D721Med (cell line): ENCODE measurements at places on chromosomes 5 and 9.

- DNase-seq: no peak
Observed at GRCh38 chr9:1369297-1369696, 319.1 kb downstream of the DMRT2 start.

- DNase-seq: no peak
Observed at GRCh38 chr5:171484460-171484899, 65.0 kb downstream of the FGF18 start.

DNA sequence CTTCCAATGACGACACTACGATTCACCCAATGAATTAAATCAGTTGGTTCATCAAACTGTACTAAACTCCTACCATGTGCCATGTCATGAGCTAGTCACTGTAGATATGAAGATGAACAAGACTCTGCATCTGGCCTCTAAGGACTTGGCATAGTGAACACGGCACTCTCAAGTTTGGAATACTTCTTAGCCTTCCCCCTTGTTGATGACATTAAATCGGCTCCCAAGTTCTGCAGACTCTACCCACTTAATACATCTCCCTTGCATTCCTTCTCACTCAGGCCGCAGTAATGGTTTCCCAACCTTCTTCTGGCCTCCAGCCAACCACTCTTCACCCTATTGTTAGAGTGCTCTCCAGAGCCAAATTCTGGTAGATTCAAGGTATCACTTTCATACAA, 184.7 kb downstream of the MAPKAP1 start:
- DNase-seq: no peak

DNA sequence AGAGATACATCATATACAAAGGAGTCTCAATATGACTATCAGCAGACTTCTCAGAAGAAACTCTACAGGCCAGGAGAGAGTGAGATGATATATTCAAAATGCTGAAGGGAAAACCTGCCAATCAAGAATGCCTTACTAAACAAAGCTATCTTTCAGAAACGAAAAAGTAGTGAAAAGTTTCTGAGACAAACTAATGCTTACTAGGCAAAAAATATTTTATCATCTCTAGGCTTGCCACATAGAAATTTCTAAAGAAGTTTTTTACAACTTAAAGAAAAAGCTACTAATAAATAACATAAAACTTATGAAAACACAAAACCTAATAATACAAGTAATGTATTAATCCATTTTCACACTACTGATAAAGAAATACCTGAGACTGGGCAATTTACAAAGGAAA, 59.9 kb upstream of the SPEF2 start:
- DNase-seq: no peak

DNA sequence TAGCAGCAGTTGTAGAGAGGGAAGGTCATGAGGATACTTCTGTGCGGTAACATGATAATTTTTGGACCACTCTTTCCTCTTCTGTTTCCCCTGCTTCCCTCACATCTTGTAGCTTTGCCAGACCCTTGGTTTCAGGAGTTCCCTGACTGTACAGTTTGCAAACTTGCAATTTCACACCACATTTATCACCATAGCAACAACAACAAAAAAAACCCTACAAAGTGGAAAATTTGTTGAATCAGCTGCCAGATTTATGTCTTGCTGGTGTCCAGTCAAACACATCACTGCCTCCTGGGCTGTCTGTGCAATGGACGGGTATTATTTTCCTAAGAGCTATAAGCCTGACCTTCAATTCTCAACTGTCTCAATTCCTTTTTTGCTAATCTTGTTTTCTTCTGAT, 751.6 kb downstream of the TLR4 start:
- no peak for DNase-seq

DNA sequence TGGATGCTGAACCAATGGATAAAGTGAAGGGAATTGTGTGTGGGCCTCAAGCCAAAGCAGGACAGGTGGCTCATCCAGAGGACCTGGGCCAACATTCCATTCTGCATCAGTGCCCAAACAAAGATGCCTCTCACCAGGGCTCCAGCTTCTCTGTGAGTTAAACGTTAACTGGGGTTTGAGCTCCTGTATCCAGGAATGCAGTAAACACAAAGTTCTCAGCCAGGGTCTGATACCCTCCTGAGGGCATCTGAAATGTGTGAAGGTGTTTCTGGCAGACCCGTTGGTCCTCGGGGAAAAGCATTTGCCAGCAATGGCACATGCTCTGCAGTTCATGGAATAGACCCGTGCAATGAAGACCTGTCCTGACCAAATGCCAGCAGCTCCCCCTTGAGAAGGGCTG, 33.9 kb upstream of the AOPEP start:
- no peak for DNase-seq

GRCh38 chr5:151660616-151661495, 25.9 kb downstream of the SPARC start:
- DNase-seq: no peak

DNA sequence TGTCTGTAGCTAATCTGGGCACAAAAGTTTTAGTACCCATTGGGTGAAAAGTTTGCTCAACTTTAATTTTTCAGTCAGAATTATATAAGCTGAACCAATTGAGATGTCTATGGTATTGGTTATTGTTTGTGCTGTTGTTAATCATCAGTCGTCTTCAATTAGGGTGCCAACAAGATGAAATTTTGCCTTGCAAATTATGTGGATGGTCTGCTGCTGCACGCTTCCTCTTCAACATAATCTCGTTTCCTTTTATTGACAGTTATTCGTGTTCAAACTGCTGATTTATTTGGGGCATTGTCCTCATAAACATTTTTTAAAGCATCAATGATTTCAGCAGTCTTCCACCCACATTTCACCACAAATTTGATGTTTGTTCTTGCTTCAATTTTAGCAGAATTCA, 194.0 kb downstream of the HTR1A start:
- DNase-seq: no peak

DNA sequence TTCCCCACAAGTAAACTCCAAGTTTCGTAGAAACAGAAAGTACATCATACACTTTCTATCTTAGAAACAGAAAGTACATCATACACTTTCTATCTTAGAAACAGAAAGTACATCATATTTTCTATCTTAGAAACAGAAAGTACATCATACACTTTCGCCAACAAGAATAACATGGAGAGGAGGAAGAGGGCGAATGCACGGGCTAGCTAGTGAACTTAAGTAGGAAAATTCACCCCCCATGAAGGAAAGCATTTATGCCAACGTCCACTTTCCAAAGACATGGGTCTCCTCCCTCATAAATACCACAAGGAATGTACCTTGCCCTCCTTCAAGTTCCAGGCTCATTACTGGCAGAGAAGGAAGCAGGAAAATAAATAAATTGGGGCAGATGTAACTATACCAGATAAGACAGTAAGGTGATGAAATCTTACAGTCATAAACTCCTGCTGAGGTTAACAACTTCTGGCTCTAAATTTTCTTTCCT, 64.7 kb downstream of the FRMD3 start:
- DNase-seq: no peak

GRCh38 chr9:72274916-72275315, 90.1 kb downstream of the ZFAND5 start:
- no peak for DNase-seq

DNA sequence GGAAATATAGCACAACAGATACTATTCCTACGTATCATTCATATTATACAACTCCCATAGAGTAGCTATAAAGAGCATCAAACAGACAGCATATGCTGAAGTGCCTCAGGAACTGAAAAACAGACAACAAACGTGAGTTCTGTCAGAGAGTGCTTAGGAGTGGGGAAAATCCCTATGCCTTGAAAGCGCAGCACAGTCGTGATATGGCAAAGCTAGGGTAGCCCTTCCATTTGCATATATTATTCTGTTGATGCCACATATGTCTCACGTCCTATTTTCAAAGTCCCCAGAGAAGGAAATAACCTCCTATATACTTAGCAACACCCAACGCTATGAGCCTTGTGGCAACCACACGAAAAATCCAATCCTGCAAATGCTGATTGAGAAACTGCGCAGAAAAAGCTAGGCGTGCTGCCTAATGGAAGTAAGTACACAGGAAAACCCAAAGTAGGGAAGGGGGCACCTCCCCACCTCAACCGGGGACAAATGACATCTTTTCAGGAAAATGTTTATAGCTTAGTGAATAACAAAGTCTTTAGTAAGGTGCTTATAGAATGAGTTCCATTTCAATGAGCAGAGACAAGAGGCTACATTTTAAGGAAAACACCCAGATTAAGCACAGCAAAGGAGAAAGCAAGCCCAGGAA, 105.1 kb downstream of the MED10 start:
- DNase-seq: no peak

DNA sequence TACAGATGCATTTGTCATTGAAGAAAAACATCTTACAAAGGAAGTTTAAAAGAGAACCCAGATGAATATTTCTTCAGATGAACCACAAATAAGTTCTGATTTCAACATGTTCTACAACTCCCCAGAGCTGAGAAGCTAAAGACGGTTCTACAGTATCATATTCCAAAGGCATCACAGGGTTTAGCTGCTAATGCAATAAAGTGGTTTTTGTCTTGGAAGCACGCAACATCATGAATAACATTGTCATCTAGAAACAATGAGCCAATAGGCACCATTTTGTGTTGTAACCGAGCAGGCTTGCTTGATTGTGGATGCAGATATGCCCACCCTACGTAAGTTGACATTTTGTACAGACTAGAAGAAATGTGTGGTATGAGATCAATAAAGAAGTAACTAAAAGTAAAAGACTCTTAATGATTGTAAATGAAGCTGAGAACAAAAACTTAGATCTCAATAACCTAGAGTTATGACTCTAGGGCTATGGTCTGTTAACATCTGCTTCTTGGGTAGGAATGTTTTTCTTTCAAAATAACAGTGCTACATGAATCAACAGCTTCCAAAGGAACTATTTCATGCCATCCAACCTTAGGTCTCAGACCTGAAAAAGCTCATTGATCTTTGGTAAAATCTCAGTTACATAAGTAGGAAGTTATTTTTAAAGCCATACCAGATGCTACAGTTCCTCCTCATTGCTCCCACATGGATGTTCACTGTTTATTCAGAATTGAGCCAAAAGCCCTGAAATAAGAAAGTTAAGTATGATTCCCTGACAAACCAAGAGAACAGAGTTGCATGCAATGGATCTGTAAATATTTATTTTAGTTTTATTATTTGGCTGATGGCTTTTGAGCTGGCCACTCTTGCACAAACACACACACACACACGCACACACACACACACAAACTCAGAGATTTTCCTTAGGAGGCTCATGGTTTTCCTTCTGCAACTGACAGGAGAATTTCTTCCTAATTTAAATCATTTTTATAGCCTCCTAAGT, 118.7 kb upstream of the SLCO6A1 start:
- no peak for DNase-seq

- no peak for DNase-seq
Observed at GRCh38 chr9:35869621-35870216, 482 bp downstream of the OR13J1 start.

DNA sequence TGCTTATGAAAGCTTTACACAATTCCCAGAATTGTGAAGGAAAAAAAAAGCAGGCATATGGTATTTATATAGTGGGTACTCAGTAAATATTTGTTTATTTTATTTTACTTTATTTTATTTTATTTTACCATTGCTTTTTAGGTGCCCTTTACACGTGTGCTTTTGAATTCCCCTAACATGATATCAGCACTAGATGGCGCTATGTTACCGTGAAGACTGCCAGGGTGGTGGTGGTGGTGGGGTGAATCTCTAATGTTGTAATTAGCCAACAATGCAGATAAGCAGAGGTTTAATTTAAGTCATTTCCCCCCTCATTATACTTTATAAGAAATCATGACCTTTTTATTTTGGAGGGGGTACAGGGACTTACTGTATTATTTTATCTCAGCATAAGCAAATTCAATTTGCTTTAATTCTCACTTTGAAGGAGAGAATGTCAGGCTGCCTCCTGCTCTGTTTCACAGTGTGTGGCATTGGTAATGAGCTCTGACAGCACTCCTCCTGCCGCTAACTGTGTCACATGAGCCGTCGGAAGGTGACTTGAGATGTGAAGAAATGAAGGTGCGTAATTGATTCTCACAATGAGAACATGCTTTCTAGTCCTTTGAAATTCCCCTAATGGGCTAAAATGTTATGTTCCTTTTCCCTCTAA, 165.6 kb downstream of the YTHDC2 start:
- peak; percentile 20 for DNase-seq

- no peak for DNase-seq
Observed at GRCh38 chr9:27472195-27472594, 51.9 kb upstream of the IFNK start.

- DNase-seq: no peak
Observed at GRCh38 chr5:1294206-1294834, 548 bp downstream of the TERT start.

GRCh38 chr5:124128867-124129266, 616.9 kb downstream of the CSNK1G3 start:
- DNase-seq: no peak

DNA sequence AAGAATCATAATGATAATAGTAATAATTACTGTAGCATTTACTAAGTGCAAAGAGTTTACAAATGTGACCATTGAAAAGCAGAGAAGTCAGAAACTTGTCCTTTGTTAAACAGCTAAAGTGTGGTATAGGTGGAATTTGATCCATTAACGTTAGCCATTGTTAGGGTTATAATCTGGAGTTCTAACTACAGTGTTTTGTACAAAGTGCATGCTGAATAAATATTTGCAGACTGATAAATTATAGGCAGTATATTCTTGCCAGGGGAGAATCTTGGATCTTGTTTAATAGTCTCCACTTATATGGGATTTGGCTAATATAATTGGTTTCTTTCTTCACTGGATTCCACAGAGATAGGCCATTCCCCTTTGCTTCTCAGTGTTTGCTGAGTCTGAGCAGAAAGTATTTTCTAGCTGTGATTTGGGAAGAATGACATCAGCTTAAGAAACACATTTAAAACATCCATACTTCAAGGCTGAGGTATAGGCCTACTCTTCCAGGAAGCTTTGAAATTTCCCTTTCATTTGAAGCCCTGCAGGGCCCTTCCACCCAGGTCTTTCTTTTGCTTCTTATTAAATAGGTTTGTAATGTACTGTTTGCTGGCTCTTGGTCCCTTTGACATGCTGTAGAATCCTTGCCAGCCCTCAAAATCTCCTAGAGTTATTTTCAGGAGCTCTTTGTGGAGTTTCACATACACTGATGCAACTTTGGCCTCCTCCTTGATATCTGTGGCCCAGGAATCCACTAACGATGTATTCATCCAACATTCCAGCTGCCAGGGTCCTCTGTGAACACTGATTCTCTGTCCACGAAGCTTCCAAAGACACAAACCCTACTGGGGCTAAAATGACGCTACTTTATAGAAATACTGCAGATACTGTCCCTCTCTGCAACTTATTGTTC, 51.4 kb downstream of the ATP10B start:
- no peak for DNase-seq

DNA sequence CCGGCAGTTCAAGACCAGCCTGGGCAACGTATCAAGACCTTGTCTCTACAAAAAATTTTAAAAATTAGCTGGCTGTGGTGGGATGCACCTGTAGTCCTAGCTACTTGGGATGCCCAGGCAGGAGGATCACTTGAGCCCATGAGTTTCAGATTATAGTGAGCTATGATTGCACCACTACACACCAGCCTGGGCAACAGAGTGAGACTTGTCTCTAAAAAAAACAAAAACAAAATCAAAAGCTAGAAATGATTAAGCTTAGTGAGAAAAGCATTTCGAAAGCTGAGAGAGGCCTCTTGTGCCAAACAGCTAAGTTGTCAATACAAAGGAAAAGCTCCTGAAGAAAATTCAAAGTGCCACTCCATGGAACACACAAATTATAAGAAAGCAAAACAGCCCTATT, 4.8 kb downstream of the FAM151B start:
- no peak for DNase-seq

- no peak for DNase-seq
Observed at GRCh38 chr5:2203774-2204173, 321.0 kb upstream of the IRX4 start.

GRCh38 chr5:102778478-102778877, 23.4 kb downstream of the PAM start:
- no peak for DNase-seq
